ENCODE measurements at places on chromosomes 6 and 20. TPM values are rescaled to one million over a fixed set of nuclear protein-coding genes. Genes with fewer than 3 reads are reported as not detected.

The MYB gene
- total RNA-seq, result not detected

DNA sequence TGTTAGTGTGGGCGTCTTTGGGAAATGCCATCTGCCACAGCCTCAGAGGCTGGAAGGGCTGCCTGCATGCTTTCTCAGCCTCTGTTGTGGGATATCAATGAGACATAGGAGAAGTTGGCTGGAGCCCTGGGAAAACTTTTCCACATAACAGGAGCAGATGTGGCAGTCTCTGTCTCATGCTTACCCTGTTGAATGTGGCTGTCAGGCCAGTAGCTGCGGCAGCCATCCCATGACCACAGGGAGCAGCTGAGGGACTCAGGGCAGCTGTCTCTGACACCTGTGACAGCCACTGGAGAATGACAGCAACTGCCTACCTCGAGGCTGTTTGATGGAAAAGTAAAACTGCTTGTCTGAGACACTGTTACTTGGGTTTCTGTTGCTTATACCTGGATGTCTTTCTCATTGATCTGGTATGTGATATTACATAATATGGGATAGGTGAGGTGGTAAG lies 64.4 kb downstream of the TULP4 start:
- peak; percentile 99 for DNase-seq

- no peak for DNase-seq
Measured at GRCh38 chr6:12094689-12095088, 82.6 kb downstream of the HIVEP1 start.

- DNase-seq, result peak; percentile 58
Measured at GRCh38 chr20:47493175-47493962, 8.3 kb upstream of the NCOA3 start.

DNA sequence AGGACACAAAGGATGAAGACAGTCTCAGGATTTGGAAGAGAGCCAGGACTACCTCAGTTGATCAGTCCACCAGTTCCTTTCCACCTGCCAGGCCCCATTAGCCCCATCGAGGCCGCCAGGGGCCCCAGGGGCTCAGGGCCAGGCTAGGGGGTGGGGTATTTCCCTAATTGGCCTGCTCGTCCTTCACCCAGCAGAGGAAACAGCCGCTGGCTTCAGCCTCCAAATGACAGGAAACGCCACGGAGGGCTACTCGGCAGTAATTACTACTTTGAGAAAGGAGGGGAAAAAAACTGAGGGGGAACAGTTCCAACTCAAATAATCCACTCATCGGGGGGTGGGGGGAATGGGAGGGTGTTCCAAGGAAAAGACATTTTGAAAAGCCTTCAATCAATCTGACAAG lies 42.7 kb downstream of the MAFB start:
- DNase-seq, result no peak
